Stimulated activated CD4-positive, alpha-beta T cell treated with anti-CD3 and anti-CD28 coated beads, Interleukin-15, amount 100 ng/mL, for 1 hour (primary cell): ENCODE measurements at places on chromosomes 6 and 20.

DNA sequence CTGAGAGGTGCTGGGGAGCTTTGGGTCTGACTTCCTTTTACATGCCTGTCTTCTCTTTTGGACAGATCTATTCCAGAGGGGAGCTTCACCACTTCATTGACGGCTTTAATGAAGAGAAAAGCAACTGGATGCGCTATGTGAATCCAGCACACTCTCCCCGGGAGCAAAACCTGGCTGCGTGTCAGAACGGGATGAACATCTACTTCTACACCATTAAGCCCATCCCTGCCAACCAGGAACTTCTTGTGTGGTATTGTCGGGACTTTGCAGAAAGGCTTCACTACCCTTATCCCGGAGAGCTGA lies 13.1 kb downstream of the PRDM1 start:
- DNase-seq = no peak

DNA sequence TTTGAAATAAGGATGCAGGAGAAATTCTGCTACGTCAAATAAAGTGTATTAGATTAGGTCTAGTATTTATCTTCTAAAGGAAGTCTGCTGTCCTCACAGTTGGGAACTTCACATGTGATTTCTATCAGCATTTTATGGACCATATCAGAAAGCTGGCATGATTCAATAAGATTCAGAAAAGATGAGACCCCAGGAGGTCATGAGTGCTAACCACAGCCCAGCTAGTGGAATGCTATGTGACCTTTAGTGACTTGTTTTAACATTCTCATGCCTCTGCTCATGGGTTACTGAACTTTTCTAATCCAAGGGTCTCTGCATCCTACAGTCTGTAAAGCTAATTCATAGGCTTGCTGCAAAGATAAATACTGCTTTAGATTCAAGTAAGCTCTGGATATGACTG lies 150.1 kb downstream of the GMPR start:
- no peak for DNase-seq

GRCh38 chr6:19552588-19552987 lies 284.6 kb upstream of the ID4 start:
- no peak for DNase-seq

GRCh38 chr6:90336388-90336947 lies 39.8 kb upstream of the BACH2 start:
- no peak for DNase-seq

DNA sequence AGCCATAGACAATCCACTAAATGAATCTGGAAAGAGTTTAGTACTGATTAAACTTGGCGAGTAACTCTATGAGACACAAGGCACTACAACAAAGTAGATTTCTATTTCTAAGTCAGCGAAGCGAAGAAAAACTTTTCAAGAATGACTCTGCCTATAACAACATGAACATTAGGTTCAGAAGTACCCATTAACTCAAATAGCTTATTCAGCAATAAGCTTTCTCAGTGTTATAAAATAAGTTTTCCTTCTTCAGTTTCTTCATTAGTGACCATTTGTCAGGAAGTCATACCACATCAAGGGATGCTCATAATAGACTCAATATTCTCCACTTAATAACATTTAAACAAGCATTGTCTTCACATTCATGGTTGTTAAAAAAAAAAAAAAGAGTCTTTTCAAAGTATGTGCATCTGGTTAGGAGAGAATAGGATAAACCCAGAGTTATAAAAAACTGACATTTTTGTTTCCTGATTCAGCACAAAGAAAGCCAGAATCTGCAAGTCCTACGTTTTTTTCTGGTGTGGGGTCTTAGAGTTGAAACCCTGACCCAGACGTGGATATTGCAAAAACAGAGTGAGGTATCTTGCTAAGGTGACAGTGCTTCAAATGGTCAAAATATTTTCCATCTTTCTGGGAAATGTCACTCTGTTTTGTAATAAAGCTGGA lies 148.2 kb upstream of the PREP start:
- DNase-seq = no peak

GRCh38 chr20:44056010-44056698 lies 130.8 kb downstream of the JPH2 start:
- DNase-seq = no peak

DNA sequence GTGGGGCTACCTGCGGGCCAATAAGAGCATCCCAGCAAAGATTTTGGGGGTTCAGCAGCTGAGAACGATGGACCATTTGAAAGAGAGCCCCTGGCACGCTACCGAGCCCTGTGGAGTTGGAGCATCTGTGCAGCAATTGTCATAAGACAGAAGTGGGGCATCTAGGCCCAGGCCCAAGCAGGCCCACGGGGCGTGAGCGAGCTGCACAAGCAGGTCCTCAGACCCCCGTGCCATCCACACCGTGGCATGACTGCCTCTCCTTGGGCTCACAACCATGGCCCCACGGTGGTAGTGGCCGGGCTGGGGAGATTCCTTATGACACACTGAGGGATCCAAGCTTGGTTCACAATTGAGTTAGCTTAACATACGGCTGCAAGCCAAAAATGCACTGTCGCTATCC lies 103.3 kb upstream of the AGPAT4 start:
- no peak for DNase-seq

DNA sequence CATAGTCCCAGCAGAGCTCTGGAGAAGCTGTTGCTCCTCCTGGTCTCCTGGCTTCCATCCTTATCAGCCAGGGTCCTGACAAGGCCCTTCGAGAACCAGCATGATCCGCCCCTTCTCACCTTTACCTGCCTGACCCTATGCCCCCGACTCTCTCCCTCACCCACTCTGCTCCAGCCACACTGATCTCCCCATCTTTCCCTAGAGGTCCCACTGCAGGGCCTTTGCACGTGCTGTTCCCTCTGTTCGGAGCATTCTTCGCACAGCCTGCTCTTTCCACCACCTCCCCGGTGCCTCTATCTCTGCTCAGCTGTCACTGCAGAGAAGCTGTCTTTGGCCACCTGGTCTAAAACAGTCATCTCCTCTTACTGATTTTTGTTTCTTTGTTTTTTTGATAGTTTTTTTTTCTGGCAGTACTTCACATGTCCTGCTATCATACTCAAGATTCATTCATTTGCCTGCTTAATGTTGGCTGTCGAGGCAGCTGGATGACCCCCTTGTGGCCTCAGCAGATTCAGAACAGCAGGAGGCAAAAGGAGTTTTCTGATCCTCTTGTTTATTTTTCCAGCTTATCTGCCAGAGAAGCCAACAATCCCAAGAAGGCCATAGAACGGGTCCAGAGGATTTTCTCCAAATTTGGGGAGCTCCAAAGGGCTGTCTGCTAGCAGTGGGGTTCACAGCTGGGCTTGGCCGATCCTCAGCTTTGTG lies 1.6 kb upstream of the PTGIS start:
- DNase-seq = no peak

GRCh38 chr6:4504700-4505099 lies 271.5 kb upstream of the CDYL start:
- no peak for DNase-seq

- no peak for DNase-seq
Measured at GRCh38 chr6:31617010-31617409, 2.0 kb downstream of the AIF1 start.

GRCh38 chr6:72739368-72739779 lies 117.5 kb downstream of the KCNQ5 start:
- no peak for DNase-seq

DNA sequence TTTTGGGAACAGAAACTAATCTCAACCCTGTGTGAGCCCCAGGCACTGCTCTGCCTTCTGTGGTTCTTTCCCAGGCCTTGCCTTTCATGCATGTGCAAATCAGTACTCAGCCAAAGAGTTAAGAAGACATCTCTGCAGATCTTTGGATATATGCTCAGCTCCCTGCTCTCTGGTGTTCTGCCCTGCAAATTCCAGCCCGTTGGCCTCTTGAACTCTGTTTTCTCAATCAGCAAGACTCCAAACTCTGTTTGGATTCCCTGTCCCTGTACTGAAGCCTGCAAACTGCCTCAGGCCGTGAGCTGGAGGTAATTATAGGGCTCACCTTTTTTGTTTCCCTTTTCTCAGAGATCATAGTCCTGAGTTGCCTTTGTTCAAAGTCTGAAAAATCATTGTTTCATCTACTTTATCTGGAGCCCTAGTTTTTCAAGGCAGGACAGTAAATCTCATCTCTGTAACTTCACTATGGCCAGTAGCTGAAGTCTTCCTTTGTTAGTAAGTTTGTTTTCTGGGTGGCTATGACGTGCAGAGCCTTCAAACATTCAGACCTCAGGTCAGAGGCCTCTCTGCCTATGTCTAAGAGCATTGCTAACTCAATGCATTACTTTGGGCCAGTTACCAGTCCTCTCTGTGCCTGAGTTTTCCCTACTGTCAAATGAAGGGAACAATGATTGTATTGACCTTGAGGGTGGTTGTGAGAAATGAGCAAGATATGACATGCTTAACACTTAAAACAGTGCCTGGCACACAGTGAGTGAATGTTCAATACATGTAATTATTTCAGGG lies 15.9 kb upstream of the MDFI start:
- DNase-seq = no peak

DNA sequence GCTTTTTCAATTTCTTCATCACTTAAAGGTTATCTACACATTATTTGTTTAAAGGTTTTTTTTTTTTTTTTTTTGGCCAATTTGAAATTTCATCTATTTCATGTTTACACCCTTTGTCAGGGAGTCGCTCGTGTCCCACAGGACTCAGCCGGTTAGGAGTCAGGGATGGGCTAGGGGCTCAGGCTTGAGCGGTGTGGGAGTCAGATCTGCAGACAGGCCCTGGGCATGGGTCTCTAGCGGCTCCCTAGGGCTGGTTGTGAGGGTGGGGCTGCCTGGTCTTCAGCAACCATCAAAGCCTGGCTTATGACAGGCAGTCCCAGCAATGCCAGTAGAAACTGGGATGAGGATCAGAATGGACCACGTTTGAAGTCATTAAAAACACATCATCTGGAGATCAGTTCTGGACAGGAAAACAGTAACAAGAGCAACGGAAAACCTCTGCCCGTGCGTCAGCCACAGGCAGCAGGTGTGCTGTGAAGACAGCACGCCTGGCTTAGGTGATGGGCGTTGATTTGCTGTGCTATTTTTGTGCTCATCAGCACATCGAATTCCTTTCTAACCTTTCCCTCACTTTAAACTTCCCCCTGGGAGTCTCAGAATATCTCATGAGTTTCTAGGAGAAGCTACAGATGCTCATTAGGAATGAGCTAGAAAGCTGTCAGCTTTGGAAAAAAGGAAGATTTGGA lies 91.3 kb upstream of the MPC1 start:
- DNase-seq = no peak

DNA sequence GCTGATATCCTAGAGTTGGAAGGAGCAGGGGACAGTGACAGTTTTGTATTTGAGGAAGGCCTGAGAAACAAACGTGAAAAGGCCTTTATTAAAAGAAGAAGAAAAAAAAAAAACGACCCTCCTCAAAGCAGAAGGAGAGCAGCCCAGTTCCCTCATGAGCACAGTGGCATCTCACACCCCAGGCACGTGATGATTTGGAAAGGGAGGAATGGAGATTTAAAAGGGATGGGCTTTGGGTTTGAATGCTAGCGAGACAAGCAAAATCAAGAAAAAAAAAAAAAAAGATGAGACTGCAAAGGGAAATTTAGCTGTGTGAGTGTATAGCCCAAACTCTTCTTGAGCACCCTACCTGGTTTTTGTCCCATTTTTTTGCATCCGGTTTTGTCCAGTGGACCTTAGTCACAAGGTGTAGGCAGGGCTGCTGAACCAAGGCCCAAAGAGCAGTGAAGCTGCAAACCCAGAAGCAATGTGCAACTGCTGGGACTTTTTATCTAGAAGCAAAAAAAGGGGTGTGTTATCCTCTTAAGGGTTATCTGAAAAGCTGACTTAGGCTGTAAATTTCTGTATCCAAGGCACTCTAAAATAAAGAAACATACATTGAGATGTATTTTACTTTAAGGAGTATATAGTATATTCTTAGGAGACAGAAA lies 54.5 kb upstream of the RREB1 start:
- no peak for DNase-seq

DNA sequence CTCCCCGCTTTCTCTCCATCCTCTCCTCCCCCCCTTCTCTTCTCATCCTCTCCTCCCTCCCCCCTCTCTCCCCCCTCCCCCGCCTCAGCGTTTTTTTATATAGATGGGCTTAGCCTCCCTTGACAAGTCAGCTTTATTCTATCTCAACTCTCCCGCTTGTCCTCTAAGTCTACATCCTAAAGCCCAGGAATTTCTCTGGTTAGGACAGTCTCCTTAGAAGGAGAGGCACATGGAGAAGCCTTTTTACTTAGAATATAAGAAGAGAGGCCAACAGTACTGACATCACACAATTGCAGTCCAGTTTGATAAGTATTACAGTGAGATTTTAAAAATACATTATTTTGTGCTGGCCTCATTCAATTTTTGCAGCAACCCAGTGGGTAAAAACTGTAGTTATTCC lies 83.5 kb downstream of the LYRM2 start:
- no peak for DNase-seq

DNA sequence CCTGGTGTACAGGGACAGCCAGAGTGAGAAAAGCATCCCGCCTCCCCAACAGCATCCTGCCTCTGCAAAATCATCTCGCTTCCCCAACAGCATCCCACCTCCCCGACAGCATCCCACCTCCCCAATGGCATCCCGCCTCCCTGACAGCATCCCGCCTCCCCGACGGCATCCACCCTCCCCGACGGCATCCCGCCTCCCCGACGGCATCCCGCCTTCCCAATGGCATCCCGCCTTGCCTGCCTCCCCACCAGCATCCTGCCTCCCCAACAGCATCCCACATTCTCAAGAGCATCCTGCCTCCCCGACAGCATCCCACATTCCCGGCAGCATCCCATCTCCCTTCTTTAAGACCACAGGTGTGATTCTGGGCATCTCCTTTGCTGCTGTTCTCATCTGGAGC lies 46.0 kb upstream of the NXT1 start:
- no peak for DNase-seq

- DNase-seq = no peak
Measured at GRCh38 chr6:91476000-91476399, 889.1 kb upstream of the MAP3K7 start.

DNA sequence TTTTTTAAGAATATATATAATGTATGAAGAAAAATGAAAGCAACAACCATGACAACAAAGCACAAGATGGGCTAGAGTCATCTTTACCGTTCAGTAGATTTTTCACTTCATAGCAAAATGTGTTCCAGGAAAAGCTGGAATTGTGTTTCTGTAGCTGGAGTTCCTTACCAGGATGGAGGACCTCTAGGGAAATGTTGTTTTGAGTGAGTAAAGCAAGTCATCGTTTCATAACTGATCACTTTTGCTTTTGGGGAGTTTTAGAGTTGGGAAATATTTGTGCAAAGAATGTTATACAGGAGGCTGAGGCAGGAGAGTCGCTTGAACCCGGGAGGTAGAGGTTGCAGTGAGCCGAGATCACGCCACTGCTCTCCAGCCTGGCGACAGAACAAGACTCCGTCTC lies 151.6 kb downstream of the SASH1 start:
- DNase-seq = no peak
